Upper lobe of left lung (tissue), 6 donors: ENCODE measurements at places on chromosomes 13 and 19. TPM values are rescaled to one million over a fixed set of nuclear protein-coding genes. Genes with fewer than 3 reads are reported as not detected.

PEX11G gene
- 4.6 TPM for total RNA-seq

C1QTNF9B gene
- not detected for total RNA-seq

ZBTB7A gene
- total RNA-seq, result 131 TPM

ELOF1 gene
- 55.2 TPM for total RNA-seq

PNMA8C gene
- total RNA-seq, result under 0.01 TPM

SELENOW gene
- total RNA-seq, result 361 TPM

ZNF382 gene
- total RNA-seq, result 4.2 TPM

PSG7 gene
- not detected for total RNA-seq

GRK1 gene
- total RNA-seq, result 5.2 TPM
